CD4-positive, alpha-beta T cell treated with Interleukin-15 for 1 hour (primary cell): ENCODE measurements at places on chromosomes 7 and 10.

DNA sequence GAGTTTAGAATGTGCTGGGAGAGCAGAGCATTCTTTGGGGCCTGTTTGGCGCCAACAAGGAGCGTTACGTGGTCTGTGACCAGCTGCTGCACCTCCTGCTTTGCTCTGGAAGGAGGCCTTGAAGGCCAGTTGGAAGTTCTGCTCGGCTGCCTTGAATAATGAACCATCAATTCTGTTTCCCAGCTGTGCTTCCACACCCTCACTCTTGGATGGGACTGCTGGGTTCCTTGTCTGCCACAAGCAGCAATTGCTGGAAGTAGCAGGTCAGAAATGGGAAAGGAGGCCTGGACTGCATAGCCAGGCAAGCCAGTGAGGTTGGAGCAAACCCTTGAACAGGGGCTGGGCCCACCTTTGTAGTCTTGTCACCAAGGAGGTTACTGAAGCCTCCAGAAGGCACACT, 86.6 kb upstream of the INSYN2A start:
- no peak for DNase-seq

DNA sequence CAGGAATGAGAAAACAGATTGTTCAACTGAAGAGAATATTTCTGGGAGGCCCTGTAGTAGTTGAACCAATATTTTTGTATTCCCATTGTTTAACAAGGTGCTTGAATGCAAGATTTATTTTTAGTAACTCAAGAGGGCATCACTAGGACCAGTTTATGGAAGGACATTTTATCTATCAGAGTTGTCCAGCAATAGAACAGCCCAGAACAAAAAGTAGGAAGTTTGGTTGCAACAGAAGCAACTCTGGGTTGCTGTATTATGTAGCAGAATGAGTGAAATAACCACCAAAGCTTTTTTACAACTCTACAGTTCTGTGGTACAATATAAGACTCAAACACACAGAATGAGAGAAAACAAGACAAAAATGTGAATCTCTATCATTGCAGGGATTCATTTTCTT, 34.7 kb downstream of the CPED1 start:
- DNase-seq: no peak

DNA sequence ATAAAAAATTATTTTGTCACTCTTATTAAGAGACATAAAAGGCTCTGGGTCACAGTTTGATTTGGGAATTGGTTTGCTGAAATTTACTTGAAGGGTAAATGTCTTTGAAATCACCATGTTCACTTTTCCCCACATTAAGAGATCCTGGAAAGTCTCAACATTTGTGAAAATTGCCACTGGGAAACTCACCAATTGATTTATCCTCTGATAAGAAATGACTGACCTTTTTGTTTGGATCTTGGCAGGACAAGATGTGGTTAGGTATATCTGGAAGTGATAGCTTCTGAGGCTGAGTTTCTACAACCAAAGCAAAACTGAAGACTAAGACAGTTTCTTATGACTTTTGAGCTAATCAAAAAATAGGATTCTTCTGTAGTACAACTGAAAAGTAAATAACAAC, 107.1 kb upstream of the TMEM106B start:
- no peak for DNase-seq

- DNase-seq: no peak
Measured at GRCh38 chr10:62462461-62462860, 88.3 kb downstream of the ZNF365 start.

DNA sequence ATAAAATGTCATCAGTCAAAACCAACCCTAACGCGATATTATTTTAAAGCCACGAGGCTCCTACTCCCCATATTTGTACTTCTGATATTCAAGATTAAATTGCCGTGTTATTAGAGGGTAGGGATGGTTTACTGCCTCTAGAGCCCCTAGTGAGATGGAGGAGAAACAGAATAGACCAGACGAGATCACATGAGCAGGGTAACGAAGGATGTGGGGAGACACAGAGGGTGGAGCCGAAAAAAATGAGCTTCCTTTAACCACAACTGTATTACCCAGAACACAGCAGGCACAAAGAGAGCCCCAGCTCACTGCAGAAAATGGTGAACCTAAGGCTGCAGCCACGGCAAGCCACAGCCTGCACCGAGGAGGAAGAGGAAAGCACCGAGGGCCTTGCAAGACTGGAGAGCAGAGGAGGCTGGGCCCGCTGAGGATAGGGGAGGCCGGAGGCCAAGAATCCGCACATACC, 14.3 kb downstream of the ZC3HAV1 start:
- DNase-seq: peak; percentile 88

GRCh38 chr7:26492816-26493215, 201.2 kb downstream of the SNX10 start:
- no peak for DNase-seq

GRCh38 chr10:87613751-87614150, 45.9 kb upstream of the PAPSS2 start:
- DNase-seq: no peak

GRCh38 chr10:23315966-23316365, 28.6 kb downstream of the C10orf67 start:
- no peak for DNase-seq

DNA sequence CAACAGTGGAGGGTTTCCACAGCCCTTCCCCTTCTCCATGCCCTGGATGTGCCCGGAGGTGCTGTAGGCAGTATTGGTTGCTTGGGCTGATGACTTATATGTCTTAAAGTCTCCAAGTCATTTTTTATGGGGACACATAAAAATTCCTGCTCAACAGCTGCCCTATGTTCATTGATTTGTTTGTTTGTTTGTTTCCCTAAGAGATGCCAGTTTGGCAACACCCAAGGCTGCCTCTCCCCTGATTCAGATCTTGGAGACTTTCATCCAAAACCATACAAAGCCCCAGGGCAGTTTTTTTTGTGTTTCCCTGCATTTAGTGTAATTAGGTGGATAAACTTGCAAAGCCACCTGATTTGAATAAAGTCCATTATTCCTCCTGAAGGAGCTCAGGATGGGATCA, 115.3 kb downstream of the PLPP4 start:
- DNase-seq: no peak

DNA sequence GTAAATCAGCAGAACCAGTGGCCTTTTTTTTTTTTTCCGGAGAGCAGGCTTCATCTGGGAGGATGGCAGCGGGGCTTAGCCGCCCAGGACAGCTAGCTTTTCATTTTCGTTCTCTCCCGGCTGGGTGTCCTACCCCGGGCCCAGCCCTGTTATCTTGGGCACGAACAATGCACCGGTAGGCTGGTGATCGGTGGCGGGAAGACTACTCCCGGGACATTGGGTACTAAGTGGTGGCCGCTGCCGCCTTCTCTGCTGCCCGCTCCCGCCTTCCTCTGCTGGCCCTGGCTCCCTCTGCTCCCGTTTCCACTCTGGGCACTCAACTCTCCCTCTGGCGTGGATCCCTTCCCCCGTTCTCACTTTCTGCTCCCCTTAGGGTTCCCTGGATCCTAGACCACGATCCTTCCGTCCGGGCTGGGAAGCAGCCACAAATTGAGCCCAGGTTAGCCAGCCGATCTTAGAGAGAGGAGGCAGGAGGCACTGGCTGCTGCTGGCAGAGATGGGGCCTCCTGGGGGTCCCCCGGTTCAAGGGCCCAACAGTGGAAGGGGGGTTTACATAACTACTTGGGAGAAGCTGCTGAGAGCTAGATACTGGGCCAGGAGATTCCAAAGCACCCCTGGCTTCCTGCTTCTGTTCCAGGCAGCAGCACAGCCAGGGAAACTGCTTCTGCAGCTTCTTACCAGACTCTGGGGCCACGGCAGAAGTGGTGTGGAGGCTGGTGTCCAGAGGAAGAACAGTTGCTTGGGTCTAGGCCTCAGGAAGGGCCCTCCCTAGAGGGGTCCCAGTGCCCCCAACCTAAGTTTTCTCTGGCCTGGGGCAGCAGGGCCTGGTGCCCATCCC, 1.8 kb downstream of the TLX1 start:
- DNase-seq: no peak

GRCh38 chr7:157843336-157844140, 506.7 kb downstream of the DNAJB6 start:
- DNase-seq: no peak
